ENCODE measurements at places on chromosomes 4 and X.
A peak's percentile ranks its signal among the peaks of the same experiment; 100 is the strongest.

- DNase-seq: no peak
These were observed 90.4 kb downstream of the PHKA2 start for GRCh38 chrX:18893536-18893935.

DNA sequence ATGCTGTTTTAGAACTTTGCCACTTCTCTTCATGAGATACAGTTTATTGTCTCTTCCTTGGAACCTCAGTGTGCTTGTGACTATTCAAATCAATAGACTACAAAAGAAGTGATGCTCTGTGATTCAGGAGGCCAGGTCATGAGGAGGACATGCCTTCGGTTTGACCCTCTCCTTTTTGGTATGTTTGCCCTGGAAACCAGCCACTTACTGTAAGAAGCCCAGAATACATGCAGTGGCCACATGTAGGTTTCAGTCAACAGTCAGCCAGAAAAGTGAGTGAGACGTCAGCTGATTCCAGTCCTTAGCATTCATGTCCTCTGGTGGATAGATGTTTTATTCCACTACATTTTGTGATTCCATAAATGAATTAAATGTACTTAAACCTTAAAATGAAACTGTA lies 328.7 kb downstream of the PCDH18 start:
- peak; percentile 15 for DNase-seq

DNA sequence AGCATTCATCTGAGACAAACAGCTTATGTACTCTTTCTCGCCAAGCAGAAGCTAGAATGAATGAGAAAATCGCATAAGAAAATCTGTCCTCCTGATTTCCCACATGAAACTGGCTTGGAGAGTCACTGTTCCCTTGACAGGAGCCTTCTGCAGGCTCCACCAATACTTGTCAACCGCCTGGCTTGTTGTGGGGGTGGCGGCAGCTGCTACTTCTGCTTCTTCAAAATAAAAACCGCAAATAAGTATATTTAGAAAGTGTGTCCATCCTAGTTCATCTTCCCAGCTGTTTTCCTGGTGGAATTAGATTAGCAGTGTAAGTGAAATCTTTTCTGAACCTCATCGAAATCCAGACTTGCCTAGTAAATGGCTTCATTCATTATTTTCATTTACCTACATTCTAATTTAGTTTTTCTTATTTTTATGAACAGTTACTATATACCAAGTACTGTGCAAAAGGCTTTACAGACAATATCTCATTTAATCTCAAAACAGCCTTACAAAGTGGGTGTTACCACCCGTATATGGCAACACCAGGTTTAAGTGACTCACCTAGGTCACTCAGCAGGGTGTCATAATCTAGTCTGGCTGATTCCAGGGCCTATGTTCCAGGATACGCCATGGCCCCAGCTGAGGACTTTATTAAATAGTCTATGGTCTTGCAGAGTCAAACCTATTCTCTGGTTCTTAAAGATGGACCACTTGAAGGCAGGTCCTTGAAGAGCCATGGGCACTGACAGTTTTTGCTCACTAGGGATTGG lies 104.6 kb upstream of the IGFBP7 start:
- DNase-seq: no peak

DNA sequence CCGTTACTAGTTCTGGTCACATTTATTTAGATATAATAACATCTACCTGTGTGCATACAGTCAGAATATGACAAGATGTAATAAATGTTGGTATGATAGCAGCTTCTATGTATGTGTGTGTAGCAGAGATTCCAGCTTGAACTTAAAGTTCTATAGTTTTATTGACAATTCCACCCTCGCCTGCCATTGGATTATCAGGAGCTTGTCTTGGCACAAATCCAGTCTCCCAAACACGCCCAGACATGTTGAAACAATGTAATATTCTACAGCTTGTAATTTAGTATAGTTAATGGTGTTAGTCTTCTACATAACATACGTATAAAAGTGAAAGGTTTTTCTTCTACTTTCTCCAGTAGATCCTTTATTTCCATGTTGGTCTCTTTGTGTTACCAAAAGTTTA lies 44.4 kb downstream of the BBS12 start:
- no peak for DNase-seq

- DNase-seq: no peak
These were observed 631.6 kb downstream of the PCDH18 start for GRCh38 chr4:136900696-136901095.

Data from RPMI7951 (cell line).